GM04504 (cell line): ENCODE measurements at places on chromosomes 4 and X.

DNA sequence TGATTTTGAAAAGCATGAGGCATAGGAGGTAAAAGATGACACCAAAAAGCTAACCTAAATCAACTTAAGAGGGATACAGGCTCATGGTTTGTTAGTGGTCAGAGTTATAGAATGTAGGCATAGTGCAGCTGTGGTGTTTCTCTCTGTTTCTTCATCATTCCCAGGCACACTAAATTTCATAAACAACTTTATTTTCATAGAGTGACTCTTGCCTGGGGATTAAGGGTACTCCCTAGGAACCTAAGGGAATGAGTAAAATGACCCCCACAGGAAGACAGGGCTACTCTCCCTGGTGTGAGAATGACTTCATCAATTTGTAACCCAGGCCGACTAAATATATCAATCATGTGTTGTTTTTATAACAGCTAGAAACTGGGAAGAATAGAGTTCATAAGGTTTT is 11.1 kb downstream of the FABP2 start:
- no peak for DNase-seq

- no peak for DNase-seq
Observed at GRCh38 chr4:4888695-4889094, 29.2 kb downstream of the MSX1 start.

- DNase-seq = no peak
Observed at GRCh38 chr4:85151371-85151770, 184.9 kb upstream of the WDFY3 start.

GRCh38 chr4:133555671-133556070 is 406.6 kb downstream of the PCDH10 start:
- DNase-seq = no peak

DNA sequence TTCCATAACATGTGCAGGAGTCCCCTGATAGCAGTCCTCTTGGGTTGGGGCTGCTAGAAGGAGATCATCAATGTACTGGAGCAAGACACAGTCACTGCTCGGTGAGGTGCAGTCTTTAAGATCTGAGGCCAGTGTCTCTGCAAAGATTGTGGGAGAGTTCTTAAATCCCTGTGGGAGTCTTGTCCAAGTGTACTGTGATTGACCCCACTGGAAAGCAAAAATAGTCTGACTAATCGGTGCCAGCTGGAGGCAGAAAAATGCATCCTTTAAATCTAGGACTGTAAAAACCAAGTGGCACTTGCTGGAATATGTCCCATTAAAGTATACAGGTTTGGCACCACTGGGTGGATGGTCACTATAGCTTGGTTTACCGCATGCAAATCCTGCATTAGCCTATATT is 31.1 kb downstream of the SULT1E1 start:
- no peak for DNase-seq

GRCh38 chrX:86946569-86946968 is 571.0 kb upstream of the KLHL4 start:
- DNase-seq = peak; percentile 0

- DNase-seq = no peak
Observed at GRCh38 chr4:124053872-124054538, 657.4 kb downstream of the SPRY1 start.

DNA sequence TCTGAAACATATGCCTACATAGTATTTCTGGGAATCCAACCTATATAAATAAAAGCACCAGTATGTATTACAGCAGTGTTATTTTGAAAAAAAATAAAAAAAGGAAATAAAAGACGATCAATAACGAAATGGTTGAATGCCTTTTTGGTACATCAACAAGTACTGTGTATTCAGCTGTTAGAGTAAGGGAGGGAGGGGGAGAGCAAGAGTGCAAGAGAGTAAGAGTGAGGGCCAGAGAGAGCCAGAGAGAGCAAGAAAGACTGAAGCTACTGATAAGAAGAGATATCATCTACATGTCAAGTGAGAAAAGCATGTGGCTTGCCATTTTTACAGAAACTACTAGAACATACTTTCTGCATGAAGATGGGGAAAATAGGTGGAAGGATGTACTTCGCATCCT is 1.8 kb downstream of the SPIN4 start:
- DNase-seq = no peak

GRCh38 chr4:158588777-158589176 is 67.1 kb downstream of the RXFP1 start:
- DNase-seq = no peak

- DNase-seq = no peak
Observed at GRCh38 chr4:3674479-3674851, 91.7 kb upstream of the ADRA2C start.

DNA sequence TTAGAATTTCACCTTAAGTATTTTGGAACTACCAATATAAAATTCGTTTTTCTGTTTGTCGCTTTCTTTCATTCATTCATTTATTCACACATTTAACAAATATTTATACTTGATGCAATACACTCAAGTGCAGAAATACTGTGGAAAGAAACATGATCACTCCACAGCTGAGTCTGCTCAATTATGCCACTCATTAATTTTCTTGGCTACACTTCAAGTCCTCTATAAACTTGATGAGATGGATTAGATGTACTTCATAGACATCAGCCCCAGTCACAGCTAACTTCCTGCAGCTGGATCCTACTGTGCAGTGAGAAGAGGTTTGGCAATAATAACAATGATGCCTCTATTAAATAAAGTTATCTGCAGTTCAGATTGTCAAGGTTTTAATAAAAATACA is 208.1 kb downstream of the PDGFC start:
- DNase-seq = no peak
